ENCODE measurements at places on chromosomes 1 and 21.
A peak's percentile ranks its signal among the peaks of the same experiment; 100 is the strongest.

- no peak for DNase-seq
These were observed 70.2 kb downstream of the FOXD2 start for GRCh38 chr1:47507881-47508701.

GRCh38 chr1:86416343-86416742 is 7.6 kb upstream of the CLCA2 start:
- no peak for DNase-seq

DNA sequence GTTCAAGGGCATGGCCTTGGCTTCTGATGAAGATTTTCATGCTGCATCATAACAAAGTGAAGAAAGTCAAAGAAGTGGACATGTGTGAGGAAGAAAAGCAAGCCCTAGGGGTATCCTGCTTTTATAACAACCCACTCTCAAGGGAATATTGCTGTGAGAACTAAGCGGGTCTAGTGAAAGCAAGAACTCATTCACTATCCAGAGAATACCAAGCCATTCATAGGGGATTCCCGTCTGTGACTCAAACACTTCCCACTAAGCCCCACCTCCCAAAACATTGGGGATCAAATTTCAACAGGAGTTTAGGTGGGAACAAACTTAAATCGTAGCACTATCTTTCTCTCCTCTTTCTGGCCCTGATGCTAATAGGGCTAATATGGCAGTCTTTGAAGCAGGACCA is 98.5 kb upstream of the CTTNBP2NL start:
- DNase-seq: no peak

DNA sequence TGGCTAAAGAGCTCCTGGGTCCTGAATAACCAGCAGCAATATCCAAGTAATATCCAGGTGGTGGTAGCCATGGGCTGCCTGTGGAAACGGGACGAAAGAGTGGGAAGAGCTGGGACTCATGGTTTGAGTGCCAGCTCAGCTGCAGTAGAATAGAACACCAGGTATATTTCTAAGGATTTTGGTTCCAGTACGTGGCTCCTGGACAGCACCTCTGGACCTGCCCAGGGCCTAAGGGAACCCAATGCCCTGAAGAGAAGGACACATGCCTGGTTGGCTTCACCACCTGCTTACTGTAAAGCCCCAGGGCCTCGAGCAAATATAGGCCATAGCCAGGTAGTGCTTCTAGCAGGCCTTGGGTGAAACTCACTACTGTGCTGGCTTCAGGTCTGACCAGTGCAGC is 566.7 kb downstream of the KIF26B start:
- no peak for DNase-seq

GRCh38 chr1:94522304-94522703 is 19.3 kb downstream of the F3 start:
- no peak for DNase-seq

- no peak for DNase-seq
These were observed 10.7 kb upstream of the FCER1A start for GRCh38 chr1:159291424-159291823.

DNA sequence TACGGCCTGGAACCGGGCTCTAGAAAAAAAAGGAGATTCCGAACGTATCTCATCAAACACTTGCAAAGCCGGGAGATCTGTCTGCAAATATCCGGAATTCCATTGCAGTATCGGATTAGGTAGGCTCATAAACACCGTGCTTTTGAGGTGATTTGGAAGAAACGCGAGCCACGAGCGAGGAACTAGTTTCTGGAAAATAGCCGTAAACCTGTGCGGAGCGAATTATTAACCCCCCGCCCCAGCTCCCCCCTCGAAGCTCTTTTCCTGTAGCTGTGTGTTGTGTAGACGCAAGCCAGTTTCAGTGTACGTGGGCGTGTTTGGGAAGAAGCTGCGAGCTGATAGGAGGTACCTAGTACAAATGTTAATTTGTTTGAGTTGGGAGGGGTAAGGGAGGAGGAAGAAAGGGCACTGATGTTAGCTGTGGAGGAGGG is 1.1 kb downstream of the RALGPS2 start:
- DNase-seq: peak; percentile 17

- no peak for DNase-seq
These were observed 99.1 kb downstream of the CLEC20A start for GRCh38 chr1:178397678-178398077.

- DNase-seq: no peak
These were observed 42.6 kb upstream of the A3GALT2 start for GRCh38 chr1:33363470-33363861.

DNA sequence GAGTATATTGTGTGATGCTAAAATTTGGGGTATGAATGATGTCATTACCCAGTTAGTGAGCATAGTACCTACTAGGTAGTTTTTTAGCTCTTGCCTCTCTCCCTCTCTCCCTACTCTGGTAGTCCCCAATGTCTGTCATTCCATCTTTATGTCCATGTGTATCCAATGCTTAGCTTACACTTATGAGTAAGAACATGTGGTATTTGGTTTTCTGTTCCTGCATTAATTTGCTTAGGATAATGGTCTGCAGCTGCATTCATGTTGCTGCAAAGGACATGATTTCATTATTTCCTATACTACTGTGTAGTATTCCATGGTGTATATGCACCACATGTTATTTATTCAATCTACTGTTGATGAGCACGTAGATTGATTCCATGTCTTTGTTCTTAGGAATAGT is 54.4 kb upstream of the NEGR1 start:
- no peak for DNase-seq

DNA sequence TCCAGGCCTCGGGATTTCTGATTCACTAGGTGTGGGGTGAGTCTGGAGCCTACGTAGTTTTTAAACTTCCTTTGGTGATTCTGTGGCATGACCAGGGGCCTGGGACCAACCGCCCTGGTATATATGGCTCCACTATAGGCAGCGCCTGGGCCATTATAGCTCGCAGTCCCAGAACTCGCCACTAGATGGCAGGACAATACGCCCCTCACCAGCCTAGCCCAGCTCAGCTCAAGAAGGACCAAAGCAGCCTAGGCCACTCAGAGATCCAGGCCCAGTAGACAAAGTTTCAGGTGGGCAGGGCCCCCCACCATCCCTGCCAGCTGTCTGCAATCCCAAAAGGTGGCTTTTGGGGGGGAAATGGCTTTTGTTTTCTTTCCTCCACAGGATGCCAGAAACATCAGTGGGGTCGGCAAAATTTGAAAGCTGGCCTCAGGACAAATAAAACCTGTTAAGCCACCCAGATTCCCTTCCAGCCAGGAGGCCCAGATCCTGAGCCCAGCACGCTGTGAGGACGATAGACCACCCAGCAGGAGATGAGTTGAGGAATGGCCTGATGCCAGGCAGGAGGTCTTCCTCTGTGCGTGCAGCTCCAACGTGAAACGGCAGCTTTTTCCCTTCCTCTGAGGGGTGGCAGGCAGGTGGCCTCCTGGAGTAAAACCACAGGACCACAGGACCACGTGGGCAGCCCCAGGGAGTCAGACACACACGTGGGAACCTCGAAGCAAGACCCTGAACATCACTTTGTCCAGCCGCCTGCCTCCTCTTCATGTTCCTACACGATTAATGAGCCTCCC is 24.8 kb upstream of the TMEM51 start:
- DNase-seq: peak; percentile 81

DNA sequence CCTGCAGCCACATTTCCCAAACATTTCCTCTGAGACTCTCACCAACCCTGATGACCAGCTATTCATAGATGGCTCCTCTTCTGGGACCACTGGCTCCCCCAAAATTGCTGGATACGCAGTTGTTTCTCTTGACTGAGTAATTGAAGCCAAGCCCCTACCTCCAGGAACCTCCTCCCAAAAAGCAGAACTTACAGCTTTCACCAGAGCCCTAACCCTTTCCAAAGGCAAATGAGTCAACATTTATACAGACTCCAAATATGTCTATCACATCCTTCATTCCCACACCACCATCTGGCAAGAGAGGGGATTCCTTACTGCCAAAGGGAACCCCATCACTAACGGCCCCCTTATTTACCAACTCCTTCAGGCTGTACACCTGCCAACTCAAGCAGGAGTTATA is 20.3 kb upstream of the CA6 start:
- no peak for DNase-seq

GRCh38 chr1:116203920-116204319 is 92.7 kb downstream of the MAB21L3 start:
- no peak for DNase-seq

- no peak for DNase-seq
These were observed 20.0 kb downstream of the ADGRL2 start for GRCh38 chr1:81820765-81821164.

DNA sequence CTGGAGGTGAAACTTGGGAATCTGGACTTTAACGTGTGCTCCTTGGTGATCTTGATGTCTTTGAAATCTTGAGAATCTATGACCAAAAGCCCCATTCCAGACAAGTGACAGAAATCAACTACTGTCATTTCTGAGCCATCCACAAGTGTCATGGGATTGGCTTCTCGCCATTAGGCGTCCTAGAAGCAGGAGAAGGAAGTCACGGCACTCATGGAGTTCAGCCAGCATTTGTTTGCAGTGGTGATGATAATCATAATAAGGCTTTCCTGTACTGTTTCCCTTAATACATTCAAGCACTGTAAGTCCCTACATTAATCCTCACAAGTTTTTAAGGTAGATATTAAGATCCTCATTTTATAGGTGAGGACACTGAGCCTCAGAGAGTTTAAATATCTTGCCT is 11.9 kb downstream of the F5 start:
- no peak for DNase-seq

DNA sequence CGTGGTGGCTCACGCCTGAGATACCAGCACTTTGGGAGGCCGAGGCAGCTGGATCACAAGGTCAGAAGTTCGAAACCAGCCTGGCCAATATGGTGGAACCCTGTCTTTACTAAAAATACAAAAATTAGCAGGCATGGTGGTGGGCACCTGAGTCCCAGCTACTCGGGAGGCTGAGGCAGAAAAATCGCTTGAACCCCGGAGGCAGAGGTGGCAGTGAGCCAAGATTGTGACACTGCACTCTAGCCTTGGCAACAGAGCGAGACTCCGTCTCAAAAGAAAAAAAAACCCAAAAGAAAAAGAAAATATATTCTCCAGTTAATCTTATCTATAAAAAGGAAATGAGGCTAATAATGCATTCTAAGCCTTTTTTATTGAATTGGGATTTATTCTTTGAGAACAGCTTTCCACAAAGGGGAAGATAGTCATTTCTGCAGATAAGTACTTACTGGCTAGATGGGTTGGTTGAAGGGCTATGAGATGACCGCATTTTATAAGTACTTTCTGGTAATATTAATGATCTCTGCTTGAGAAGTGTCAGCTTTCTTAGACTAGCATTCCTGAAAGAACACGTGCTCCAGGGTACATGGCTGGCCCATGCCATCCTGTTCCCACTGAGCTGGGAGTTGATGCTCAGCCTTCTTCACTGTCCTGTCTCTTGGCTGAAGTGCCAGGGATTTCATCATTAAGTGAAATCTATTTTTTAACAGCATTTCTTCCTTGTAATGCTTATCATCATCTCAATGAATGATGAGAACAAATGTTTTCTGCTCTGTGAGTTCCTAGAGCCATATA is 57.9 kb downstream of the SASS6 start:
- no peak for DNase-seq

GRCh38 chr1:10824821-10825540 is 28.5 kb upstream of the CASZ1 start:
- no peak for DNase-seq

DNA sequence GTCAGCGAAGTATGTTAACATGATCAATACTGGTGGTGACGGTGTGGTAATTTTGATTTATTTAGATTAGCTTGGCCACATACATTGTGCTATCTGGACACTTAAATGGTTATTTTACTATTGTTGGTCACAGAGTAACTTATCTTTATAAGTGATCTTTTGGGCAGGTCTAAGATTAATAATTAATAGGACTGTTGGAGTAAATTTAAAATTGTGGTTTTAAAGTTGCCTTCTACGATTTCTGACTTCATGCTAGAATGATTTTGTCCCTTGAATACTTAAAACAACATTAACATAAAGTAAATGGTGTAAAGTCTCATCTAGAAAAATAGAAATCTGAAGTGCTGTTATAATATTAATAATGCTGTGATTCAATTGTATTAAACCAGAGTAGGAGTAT is 14.7 kb downstream of the SRRM1 start:
- no peak for DNase-seq

- no peak for DNase-seq
These were observed 178.0 kb upstream of the GALNT2 start for GRCh38 chr1:229889031-229889517.

- DNase-seq: no peak
These were observed 112.7 kb downstream of the VPS13D start for GRCh38 chr1:12342401-12343003.

- DNase-seq: no peak
These were observed 92.9 kb downstream of the PIGK start for GRCh38 chr1:77126307-77126706.

DNA sequence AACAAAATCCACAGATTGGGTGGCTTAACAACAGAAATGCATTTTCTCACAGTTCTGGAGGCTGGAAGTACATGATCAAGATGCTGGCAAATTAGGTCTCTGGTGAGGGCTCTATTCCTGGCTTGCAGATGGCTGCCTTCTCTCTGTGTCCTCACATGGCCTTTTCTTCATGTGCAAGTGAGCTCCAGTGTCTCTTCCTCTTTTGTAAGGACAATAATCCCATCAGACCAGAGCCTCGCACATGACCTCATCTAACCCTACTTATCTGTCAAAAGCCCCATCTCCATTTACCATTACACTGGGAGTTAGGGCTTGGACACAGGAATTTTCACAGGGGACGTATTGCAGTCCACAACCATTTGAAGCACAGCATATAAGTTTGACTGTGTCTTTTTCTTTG is 181.6 kb downstream of the NEGR1 start:
- no peak for DNase-seq

DNA sequence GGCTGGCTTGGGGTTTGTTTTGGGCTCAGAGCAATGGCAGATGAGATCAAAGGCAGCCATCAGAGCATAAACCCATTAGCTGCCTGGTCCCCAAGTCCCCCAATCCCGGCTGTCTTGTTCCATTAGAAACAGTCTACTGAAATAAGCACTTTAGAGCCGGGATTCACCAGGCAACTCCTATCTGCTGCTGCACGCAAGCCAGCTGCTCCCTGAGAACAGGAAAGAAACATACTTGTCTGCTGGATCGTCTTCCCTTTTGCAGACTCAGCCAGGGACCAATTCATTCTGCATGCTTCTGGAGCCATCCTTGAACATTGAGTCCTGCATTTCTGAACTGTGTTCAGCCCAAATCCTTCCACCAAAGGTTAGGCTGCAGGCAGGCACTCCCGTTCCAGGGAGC is 21.8 kb downstream of the RXRG start:
- DNase-seq: no peak

DNA sequence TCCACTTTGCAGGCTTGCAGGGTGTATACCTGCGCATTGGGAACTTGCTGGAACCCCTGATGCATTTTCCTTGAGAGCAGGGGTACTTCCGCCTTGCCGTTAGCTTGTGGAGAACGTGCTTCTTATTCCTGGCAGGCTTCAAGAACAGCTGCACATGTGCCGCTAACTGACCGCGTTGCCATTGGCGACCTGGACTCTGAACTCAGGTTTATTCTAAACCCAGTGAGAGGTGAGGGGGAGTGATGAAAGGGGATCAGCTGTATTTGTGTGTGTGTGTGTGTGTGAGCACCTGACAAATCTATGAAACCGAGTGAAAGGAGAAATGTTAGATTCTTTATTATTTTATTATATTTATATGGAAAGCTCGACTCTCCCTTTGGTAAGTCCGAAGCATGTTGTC is 128.6 kb downstream of the HUNK start:
- DNase-seq: no peak

Measured in GM12891 (cell line).